ENCODE measurements at places on chromosomes 3 and 15.
A peak's percentile ranks its signal among the peaks of the same experiment; 100 is the strongest.

DNA sequence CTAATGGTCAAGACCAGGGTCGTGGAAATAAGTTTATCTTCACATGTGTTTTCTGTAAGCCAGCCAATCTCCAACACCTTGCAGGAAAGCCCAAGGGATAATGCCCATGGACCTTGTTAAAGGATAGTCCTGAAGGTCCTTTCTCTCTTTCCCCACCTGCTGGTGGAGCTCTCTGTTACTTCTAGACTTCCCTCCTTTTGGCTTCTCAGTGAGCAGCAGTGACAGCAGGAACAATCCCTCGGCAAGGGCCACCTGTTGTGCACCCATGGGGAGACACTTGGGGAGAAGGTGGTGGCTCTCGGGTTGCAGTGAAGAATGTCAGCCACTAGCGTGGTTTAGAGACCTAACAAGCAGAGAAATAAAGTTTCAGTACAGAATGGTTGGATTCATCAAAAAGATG, 84.0 kb upstream of the OSBPL11 start:
- DNase-seq = no peak

DNA sequence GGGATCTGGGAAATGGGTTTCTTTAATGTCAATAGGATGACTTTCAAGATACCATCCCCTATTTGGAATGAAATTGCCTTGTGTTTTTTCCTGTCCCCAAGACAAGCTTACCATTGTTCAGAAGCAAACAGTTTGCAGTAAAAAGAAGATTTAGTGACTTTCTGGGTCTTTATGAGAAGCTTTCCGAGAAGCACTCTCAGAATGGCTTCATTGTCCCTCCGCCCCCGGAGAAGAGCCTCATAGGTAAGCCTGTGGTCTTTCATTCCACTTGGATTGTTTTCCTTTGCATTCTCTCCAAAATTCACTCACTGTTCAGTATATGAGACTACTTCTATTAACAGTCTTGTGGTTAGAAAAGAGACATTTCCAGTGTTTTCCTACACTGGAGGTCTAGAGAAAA, 25.6 kb upstream of the SNX22 start:
- no peak for DNase-seq

- DNase-seq = no peak
Observed at GRCh38 chr15:65095747-65096104, 19.2 kb downstream of the KBTBD13 start.

GRCh38 chr15:87645723-87646122, 610.8 kb downstream of the NTRK3 start:
- no peak for DNase-seq

GRCh38 chr15:52005748-52006701, 13.0 kb upstream of the MAPK6 start:
- peak; percentile 37 for DNase-seq

DNA sequence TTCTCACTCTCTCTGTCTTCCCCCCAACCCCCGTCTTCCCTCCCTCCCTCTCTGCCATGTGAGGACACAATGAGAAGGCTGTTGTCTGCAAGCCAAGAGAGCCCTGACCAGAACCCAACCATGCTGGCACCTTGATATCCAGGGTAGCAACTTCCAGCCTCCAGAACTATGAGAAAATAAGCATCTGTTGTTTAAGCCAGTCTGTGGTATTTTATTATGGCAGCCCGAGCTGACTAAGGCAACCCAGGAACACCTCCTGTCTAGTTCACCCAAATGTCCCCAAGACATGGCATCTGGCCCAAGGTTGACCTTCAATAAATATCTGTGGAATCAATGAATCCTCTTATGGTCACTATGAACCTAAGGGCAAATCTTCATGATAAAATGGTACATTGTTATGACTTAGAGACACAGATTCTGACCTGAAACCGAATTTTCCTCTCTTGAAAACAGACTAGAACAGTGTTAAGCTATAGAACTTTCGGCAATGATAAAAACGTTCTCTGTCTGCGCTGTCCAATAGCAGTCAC, 26.5 kb downstream of the RFTN1 start:
- no peak for DNase-seq

GRCh38 chr15:92693691-92694331, 38.2 kb upstream of the FAM174B start:
- DNase-seq = no peak

GRCh38 chr3:36695769-36696137, 68.6 kb downstream of the DCLK3 start:
- no peak for DNase-seq

GRCh38 chr3:187922704-187923416, 177.6 kb upstream of the BCL6 start:
- no peak for DNase-seq

- DNase-seq = no peak
Observed at GRCh38 chr3:194475138-194475932, 11.5 kb downstream of the ATP13A3 start.

GRCh38 chr15:82788496-82788895, 17.4 kb downstream of the FSD2 start:
- DNase-seq = no peak

GRCh38 chr3:190178779-190179178, 58.1 kb upstream of the P3H2 start:
- DNase-seq = no peak

- no peak for DNase-seq
Observed at GRCh38 chr15:46242935-46243334, 608.1 kb downstream of the SQOR start.

- no peak for DNase-seq
Observed at GRCh38 chr3:32117320-32117719, 10.9 kb downstream of the GPD1L start.

DNA sequence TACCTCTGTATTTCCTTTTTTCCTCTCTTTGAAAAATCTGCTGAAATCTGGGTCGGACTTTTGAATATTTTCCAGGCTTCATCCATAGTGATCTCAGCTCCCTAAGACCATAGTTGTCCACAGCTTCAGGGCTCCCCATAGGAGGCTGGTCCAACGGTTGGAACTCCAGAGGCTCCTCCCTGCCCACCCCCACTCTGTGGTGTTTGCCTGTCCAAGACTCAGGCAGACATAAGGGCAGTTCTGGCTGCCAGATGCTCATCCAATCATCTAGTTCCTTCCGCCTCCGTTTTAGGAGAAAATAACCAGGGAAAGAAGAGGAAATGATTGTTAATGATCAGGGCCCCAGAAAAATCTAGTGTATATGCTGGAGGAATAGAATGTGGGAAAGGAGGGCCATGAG, 27.9 kb upstream of the PRTG start:
- DNase-seq = no peak

- DNase-seq = no peak
Observed at GRCh38 chr3:11549580-11550140, 94.1 kb downstream of the VGLL4 start.

DNA sequence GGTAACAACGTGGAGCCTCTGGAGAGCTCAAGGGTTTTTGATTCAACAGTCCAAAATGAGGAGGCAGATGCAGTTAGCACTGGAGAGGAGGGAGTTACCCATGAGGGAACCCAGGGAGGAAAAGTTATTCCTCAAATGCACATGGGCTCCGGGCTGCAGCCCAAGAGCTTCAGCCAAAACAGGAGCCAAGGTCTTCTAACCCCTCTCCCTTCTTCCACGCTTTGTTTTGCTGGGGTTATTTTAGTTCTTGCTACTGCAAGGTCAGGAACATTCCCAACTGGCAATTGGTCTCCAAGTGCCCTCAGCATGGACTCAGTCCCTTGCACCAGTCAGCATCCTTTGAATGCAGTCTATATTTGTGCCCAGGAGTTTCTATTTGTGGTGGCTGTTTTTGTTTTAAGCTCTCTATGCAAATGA, 90.0 kb downstream of the TGFBR2 start:
- no peak for DNase-seq

GRCh38 chr3:30319713-30320112, 286.7 kb upstream of the TGFBR2 start:
- DNase-seq = no peak

- no peak for DNase-seq
Observed at GRCh38 chr3:71064956-71065763, 518.4 kb downstream of the FOXP1 start.
